ENCODE measurements at places on chromosomes 3 and 15. TPM values are rescaled to one million over a fixed set of nuclear protein-coding genes. Genes with fewer than 3 reads are reported as not detected.

Gene BCHE
- total RNA-seq, result not detected

Gene GRM7
- not detected for total RNA-seq

Gene MCF2L2
- total RNA-seq, result 6.5 TPM

Gene POTEB2
- not detected for total RNA-seq

Gene CACNA2D3
- total RNA-seq, result not detected

Gene SEMA3F
- not detected for total RNA-seq

Gene SLCO2A1
- total RNA-seq, result not detected

Gene SERPINI1
- total RNA-seq, result 2.4 TPM

Gene UACA
- 2.8 TPM for total RNA-seq

Gene GASK1A
- not detected for total RNA-seq

Gene SCG5
- total RNA-seq, result 2.8 TPM

Gene RAB6B
- 0.39 TPM for total RNA-seq

Gene C2CD4B
- total RNA-seq, result not detected

Gene SCN11A
- 0.11 TPM for total RNA-seq

Gene XIRP1
- not detected for total RNA-seq

Gene GOLGA8S
- 1.2 TPM for total RNA-seq

Gene BMF
- 24.6 TPM for total RNA-seq

Gene CORO2B
- total RNA-seq, result not detected

Gene KNG1
- total RNA-seq, result not detected

Gene ISLR2
- total RNA-seq, result not detected

Gene GALNT15
- not detected for total RNA-seq
